ENCODE measurements at places on chromosomes 4 and X. TPM values are rescaled to one million over a fixed set of nuclear protein-coding genes. Genes with fewer than 3 reads are reported as not detected.
A peak's percentile ranks its signal among the peaks of the same experiment; 100 is the strongest.

- DNase-seq: no peak
Measured at GRCh38 chrX:17798921-17799320, 61.6 kb downstream of the SCML1 start.

The SGCB gene
- 10.0 TPM for total RNA-seq

The SSX3 gene
- not detected for total RNA-seq

The ADAM29 gene
- not detected for total RNA-seq

The GAGE13 gene
- not detected for total RNA-seq

GRCh38 chr4:135777361-135777760, 1575.8 kb upstream of the PABPC4L start:
- no peak for DNase-seq

DNA sequence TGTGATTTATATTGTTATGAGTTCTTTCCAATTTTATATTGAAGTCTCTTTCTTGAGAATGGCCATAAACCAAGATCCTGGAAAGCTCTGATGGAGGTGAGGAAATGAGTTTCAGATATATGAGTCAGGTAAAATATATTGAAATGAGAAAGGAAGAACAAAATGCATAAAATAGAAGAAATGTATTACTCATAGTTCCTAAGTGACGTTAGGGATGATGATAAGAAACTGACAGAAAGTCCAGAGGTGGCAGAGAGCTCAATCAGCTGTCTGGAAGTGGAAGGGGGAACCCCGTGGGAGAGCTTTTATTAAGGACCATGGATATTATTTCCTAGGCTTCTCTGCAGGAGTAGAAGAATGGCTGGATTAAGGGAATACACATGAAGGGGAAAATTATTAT, 24.6 kb downstream of the UGT2B7 start:
- no peak for DNase-seq

The MAGEA2 gene
- not detected for total RNA-seq

- no peak for DNase-seq
Measured at GRCh38 chrX:23515028-23515427, 152.3 kb upstream of the PRDX4 start.

The LRP2BP gene
- 0.74 TPM for total RNA-seq

The SEPTIN6 gene
- total RNA-seq: 7.0 TPM

DNA sequence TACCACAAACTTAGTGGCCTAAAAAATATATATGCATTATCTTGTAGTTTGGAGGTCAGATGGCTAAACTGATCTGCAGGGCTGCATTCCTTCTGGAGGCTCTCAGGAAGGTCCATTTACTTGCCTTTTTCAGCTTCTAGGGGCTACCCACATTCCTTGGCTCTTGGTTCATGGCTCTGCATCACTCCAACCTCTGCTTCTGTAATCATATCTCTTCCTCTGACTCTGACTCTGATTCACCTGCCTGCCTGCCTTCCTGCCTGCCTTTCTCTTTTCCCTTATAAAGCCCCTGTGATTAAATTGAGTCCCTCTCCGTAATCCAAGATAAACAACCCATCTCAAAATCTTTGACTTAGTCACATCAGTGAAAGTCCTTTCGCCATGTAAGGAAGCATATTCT, 25.0 kb upstream of the FRMPD4 start:
- DNase-seq: peak; percentile 11

GRCh38 chrX:38870361-38870895, 69.2 kb downstream of the MID1IP1 start:
- no peak for DNase-seq

The ENPP6 gene
- not detected for total RNA-seq

- DNase-seq: peak; percentile 63
Measured at GRCh38 chrX:118802857-118803256, 20.8 kb upstream of the ZCCHC12 start.

DNA sequence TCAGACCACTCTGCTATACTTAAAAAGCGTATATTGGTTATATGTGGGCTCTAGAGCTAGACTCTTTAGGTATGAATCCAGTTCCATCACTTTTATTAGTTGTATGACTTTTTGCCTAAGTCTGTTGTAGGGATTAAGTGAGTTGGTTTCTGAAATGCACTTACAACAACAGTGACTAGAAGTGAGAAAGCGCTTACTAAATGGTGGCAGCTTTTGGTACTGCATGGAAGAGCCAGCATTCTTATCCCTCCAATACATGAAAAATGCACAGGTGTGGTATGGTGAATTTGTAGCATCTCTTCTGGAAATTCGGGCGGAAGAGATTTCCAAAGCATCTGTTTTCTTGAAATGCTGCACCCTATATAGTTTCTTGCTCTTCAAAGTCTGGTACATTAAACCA, 117.1 kb downstream of the SPANXA1 start:
- DNase-seq: no peak

DNA sequence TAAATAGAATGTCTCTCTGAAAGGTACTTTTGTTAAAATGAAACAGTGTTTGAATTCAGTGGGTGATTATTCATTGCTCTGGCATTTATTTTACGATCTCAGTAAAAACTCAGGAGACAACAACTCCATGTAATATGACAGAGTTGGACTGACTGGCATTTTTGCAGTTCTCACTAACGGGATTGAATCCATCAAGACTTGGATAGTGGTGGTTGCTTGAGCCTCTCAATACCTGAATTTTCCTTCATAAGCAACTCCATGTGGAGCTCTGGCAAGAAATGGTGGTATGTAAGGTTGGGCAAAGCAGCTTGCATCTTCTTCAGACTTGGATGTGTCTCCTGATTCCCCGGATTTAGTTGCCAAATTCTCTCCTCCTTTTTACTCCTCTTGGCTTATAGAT, 72.7 kb downstream of the FRMPD4 start:
- DNase-seq: peak; percentile 14

The GPC3 gene
- 16.4 TPM for total RNA-seq

The ADGRG4 gene
- not detected for total RNA-seq

- DNase-seq: peak; percentile 91
Measured at GRCh38 chr4:34182306-34182705, 2062.0 kb downstream of the ARAP2 start.

The CCNQ gene
- 14.5 TPM for total RNA-seq

GRCh38 chr4:39085891-39086290, 23.9 kb downstream of the KLHL5 start:
- peak; percentile 56 for DNase-seq

GRCh38 chr4:110533940-110534339, 58.0 kb downstream of the ENPEP start:
- DNase-seq: peak; percentile 95

The WDR17 gene
- total RNA-seq: 2.6 TPM

The USP46 gene
- total RNA-seq: 12.7 TPM

DNA sequence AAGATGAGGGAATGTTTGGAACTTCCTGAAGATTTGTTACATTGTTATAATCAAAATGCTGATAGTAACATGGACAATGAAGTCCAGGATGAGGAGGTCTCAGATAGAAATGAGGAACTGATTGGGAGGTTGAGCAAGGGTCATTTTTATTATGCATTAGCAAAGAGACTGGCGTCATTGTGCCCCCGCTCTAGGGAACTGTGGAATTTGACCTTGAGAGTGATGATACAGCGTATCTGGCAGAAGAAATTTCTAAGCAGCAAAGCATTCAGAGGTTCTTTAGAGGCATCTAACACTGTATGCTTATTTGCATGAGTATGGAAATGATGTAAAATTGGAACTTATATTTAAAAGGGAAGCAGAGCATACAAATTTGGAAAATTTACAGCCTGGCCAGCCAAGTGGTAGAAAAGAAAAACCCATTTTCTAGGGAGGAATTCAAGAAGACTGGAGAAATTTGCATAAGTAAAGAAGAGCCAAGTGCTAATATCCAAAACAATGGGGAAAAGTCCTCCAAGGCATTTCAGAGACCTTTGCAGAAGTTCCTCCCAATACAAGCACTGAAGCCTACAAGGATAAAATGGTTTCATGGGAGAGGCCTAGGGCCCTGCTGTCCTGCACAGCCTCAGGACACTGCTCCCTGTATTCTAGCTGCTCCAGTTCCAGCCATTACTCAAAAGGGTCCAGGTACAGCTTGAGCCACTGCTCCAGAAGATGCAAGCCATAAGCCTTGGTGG, 483.0 kb upstream of the NDST4 start:
- no peak for DNase-seq

GRCh38 chr4:94352163-94352562, 9.5 kb upstream of the HPGDS start:
- DNase-seq: no peak

DNA sequence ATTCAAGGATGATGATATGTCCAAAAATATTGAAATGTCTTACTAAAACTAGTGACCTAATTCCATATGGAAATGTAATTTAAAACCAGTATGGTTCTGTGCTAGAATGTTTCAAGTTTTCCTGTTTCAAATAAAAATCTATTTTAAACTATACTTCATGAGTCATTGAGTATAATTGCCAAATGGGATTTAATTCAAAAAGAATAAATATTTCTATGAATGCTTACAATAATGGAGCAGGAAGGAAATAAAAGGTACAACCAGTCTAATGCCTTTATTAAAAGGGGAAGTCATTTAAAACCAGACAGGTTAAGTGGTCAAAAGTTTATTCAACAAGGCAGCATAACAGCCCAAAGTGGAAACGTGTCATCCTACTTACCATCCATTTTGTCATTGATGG, 2347.1 kb downstream of the PCDH7 start:
- DNase-seq: no peak

The FHDC1 gene
- total RNA-seq: 0.09 TPM

- DNase-seq: no peak
Measured at GRCh38 chr4:45693746-45694145, 430.1 kb downstream of the GABRG1 start.

- no peak for DNase-seq
Measured at GRCh38 chrX:87064502-87064901, 453.1 kb upstream of the KLHL4 start.

GRCh38 chrX:7330971-7331746, 183.2 kb upstream of the PUDP start:
- peak; percentile 96 for DNase-seq

DNA sequence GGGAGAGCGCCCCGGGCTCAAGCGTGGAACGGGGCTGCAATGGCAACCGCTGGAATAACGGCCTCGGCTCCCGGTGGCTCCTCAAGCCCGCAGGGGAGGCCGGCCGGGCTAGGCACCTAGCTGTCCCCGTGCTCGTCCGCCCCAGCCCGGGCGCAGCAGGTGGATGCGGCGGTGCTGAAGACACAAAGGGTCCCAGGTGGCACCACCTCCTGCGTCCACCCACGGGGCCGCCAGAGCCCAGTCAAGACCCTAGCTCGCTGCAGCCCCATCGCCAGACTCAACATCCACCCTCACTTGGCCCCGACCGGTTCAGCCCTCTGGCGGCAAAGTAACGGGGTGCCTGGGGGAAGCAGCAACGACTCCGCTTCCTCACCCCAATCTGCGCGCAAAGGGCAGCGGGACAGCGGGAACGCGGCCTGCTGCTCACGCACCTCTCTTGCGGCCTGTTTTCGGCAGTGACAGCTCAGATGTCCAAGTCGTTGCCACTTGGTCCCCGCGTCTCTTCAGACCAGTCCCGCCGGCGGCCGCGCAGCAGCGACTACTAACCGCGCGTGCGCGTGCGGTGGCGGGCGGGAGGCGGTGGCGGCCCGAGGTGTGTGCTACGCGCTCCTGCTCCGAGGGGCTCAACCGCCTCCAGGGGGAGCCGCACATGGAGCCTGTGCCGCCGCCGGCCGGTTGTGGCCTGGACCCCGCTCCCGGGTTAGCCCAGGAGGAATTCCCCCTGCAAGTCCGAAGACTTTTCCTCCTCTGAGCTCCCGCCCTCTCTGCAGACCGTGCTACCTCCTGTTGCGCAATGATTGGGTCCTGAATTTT, at the start of gene CLGN:
Gene CLGN (minus strand): TSS at position 543 of the 813 bp plus-strand sequence. CDS start 14,570 bp downstream, outside the sequence.
- peak; percentile 52 for DNase-seq

The DGKK gene
- total RNA-seq: not detected

DNA sequence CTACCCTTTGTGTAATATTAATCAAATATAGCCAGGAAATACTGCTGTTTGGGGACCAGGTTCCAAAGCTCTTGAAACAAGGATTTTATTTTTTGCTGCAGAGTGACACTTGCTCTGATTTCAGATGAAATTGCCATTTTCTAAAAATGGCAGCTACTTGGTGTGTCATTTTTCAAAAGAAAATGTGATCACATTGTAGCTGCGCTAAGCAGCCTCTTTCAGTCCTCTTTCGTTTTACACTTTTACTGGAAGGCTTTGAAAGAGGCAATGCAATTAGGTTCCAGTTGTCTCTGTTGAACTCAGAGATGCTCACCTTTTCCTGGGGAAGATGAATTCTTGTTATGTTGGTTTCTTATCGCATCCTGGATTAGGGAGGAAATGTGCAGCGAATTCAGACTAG, 85.1 kb downstream of the CT47B1 start:
- no peak for DNase-seq

DNA sequence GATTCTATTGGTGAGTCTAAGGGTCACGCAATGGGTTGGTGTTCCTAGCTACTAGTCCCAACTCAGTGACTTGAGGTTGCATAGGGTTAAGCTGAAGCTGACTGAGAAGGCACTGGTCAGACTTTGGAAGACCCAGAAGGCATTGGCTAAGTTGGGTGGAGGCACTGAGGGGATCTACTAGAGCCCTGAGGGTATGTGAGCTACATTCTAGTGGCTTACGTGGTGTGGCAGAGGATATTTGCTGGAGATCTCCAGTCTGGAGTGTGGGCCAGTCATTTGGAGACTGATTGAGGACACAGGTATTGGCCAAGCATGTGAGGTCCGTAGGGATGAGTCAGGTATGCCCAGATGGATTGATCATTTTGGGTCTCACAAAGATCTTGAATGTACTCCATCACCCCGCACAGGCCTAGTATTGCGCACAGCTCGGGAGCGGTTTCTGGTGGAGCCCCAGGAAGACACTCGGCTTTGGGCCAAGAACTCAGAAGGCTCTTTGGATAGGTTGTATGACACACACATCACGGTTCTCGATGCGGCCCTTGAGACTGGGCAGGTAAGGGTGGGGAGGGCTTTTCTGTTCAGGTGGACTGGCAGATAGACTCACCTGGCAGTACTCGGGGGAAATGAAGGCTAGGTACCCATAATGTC, 7.2 kb downstream of the USP11 start:
- DNase-seq: no peak

GRCh38 chrX:54427837-54428424, 12.3 kb upstream of the TSR2 start:
- DNase-seq: no peak

The GPR34 gene
- not detected for total RNA-seq

The PNPLA4 gene
- total RNA-seq: 1.5 TPM

The NHS gene
- 11.6 TPM for total RNA-seq

Data from fibroblast of the aortic adventitia (primary cell).